ENCODE measurements at places on chromosomes 1 and 21.
A peak's percentile ranks its signal among the peaks of the same experiment; 100 is the strongest.

- DNase-seq, result peak; percentile 41
These were observed 69.6 kb upstream of the LRRC8B start for GRCh38 chr1:89454845-89455521.

DNA sequence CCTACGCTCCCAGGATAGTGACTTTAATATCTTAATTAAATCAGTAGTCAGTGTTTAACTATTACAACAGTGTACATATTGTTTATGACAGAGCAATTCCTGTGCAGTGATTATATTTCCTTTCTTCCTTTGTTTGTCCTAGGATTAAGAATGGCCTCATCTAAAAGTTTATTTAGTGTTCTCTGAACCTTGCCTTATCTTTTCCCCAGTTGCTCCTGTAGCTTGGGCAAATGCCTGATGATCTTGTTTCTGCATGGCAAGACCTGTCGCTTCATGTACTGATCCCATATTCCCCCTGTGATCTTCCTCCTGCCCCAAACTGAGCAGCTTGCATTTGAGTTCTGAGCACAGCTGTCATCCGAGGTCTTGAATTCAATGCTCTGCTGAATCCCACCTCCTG is 69.1 kb upstream of the STUM start:
- no peak for DNase-seq

DNA sequence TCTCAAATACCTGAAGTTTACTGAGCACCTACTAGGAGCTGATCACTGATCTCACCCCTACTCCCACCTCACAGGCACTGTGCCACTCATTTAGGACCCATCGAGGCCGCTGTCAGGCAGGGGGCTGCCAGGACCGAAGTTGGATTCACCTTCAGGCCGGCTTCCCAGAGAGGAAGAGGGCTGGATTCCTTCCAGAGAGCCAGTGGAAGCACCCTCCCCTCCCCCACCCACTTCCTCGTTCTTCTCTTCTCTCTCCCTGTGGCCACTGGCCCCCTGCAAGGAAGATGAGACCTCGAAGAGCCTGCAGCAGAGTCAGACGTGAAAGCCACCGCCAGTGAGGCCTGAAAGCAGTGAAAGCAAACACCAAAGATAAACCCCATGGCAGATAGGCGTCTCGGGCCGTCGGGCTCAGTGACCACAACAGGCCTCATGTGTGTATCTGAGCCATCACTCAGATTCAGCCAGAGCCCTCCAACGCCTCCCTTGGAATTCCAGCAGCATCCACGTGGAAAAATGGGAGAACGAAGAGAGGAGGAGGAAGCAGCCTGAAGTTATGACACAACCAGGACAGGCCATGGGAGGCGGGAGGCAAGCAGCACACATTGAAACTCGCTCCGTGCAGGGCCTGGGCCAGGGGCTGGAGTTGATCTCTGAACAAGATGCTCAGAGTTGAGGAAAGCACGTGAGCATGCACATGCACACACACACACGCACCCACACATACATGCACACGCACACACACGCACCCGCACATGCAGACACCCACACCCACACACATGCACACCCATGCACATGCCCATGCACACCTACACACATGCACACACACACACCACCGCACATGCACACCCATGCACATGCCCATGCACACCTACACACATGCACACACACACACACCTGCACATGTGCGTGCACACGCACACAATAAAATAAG is 6.2 kb upstream of the AGTRAP start:
- DNase-seq, result no peak

- DNase-seq, result no peak
These were observed 128.1 kb downstream of the PLXNA2 start for GRCh38 chr1:208115924-208116640.

- no peak for DNase-seq
These were observed 1.2 kb downstream of the AGPAT3 start for GRCh38 chr21:43866260-43866629.

All from stimulated activated CD4-positive, alpha-beta T cell treated with anti-CD3 and anti-CD28 coated beads, Interleukin-15, amount 100 ng/mL, for 48 hours (primary cell).